Kidney glomerular epithelial cell (primary cell): ENCODE measurements at places on chromosomes 13 and 19.

GRCh38 chr19:16445238-16446107, 26.3 kb downstream of the EPS15L1 start:
- DNase-seq, result peak; percentile 64

DNA sequence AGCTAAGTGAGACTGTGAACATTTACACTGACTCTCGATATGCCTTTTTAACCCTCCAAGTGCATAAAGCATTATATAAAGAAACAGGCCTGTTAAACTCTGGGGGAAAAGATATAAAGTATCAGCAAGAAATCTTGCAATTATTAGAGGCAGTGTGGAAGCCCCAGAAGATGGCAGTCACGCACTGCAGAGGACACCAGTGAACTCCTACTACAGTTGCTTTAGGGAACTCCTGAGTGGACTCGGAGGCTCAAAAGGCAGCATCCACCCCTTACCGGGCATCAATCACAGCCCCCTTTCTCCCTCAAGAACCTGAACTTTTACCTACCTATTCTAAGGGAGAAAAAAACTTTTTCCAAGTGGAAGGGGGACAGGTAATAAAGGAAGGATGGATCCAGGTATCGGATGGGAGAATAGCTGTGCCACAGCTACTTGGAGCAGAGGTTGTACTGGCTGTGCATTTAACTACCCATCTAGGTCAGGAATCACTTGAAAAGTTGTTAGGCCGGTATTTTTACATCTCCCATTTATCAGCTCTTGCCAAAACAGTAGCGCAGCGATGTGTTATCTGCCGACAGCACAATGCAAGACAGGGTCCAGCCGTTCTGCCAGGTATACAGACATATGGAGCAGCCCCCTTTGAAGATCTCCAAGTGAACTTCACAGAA, 80.1 kb downstream of the ZNF486 start:
- no peak for DNase-seq

DNA sequence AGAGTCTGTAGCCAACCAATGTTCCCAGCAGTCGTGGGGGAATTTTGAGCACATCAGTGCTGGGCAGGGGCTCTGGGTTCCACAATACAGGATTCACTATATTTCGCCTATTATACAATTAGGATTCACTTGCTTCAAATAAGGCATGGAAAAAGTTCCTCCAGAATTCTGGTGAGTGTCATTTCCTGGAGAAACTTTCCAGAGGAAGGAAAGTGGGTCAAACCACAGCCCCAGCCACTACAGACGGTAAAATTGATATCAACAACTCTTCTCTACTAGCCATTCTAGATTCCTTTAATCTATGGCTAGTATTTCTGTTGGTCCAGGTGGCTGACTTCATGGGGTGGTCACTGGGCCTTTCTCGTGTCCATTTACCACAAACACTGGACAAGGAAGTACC, 10.5 kb downstream of the MYCBP2 start:
- DNase-seq, result no peak

GRCh38 chr19:40392894-40393517, 3.0 kb upstream of the HIPK4 start:
- no peak for DNase-seq

GRCh38 chr19:46963093-46963734, 56.4 kb upstream of the NPAS1 start:
- DNase-seq, result no peak

DNA sequence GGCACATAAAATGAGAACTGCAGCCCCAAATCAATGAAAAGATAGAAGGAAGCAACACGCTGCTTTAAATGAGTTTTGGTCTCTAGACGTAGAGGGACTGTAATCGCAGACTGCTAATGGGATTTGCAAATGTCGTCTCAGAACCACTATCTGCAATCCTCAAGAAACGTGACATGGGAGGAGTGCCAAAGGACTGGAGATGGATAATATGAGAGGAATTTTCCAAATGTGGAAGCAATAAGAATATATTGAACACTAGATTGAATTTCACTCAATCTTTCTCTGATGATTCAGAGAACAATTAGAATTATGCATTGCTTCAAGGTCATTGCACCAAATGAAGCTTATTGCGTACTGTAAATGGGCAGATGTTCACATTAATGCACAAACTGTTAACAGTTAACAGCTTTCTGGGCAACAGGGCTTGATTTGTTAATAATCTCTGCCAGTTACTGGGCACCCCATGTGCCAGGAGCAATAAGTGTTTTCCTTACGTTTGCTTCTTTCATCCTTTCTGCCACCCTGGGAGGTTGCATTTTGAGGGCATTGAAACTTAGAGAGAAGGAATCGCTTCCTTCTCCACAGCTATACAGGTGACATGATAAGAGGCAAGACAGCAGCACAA, 62.8 kb upstream of the WASF3 start:
- no peak for DNase-seq

DNA sequence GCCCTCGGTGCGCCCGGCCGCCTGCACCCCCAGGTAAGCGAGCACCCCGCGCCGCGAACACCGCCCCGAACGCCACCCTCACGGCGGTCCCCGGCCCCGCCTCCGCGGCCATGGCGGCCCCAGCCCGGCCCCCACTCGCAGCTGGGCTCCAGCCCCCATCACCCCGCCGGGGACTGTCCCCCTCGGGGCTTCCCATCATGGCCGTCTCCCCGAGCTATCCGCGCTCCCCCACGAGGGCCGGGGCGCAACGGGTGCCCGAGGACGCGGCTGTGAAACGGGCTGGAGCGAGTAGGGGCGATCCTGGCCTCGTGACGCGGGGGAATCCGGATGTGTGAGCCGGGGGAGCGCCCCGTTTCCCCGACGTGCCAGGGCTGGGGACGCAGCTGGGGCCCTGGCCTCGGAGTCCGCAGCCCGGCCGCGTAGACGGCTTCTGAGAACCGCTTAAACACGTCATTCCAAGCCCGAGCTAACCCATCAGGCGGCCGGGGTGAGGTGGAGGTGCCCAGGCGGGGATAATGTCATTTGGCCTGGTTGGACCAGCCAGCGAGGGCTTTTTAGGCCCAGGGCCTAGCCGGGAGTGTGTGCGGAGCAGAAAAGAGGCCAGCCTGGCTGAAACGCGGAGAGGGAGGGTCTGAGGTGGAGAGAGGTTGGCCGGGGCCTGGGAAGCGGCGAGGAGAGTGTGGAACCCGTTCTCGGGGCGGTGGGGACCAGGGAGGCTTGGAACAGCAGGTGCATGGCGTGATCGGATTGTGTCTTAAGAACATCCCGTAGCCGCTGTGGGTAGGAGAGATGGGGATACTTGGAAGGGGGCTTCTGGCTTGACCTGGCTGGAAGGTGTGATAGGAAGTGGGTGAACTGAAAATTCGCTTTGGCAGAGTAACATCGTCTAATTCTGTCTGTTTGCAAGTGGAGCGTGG, 550 bp downstream of the CERS4 start:
- no peak for DNase-seq

GRCh38 chr19:7421941-7422744, 66.7 kb downstream of the PEX11G start:
- DNase-seq, result no peak

GRCh38 chr19:48950830-48951519, 3.7 kb upstream of the BAX start:
- DNase-seq, result no peak

DNA sequence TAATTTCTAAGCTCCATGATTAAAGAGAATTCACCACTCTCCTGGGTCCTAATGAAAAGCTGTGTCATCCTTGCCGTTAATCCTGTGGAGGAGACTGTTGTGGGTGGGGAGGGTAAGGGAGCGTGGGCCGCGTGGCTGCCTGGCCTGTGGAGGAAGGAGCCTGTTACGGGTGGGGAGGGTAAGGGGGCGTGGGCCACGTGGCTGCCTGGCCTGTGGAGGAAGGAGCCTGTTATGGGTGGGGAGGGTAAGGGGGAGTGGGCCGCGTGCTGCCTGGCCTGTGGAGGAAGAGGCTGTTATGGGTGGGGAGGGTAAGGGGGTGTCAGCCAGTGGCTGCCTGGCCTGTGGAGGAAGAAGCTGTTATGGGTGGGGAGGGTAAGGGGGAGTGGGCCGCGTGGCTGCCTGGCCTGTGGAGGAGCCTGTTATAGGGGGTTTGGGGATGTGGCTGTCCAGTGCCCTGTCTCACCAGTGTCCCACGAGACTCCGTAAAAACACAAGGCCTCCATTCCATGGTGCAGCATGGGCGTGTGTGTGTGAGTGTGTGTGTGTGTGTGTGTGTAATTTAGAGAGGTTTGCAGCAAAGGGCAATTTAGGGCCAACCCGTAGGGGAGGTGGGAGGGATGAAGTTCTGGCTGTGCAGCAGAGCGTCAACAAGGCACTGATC, 15.6 kb upstream of the DCUN1D2 start:
- DNase-seq, result no peak

GRCh38 chr13:102333320-102334198, 68.3 kb downstream of the FGF14 start:
- DNase-seq, result no peak

DNA sequence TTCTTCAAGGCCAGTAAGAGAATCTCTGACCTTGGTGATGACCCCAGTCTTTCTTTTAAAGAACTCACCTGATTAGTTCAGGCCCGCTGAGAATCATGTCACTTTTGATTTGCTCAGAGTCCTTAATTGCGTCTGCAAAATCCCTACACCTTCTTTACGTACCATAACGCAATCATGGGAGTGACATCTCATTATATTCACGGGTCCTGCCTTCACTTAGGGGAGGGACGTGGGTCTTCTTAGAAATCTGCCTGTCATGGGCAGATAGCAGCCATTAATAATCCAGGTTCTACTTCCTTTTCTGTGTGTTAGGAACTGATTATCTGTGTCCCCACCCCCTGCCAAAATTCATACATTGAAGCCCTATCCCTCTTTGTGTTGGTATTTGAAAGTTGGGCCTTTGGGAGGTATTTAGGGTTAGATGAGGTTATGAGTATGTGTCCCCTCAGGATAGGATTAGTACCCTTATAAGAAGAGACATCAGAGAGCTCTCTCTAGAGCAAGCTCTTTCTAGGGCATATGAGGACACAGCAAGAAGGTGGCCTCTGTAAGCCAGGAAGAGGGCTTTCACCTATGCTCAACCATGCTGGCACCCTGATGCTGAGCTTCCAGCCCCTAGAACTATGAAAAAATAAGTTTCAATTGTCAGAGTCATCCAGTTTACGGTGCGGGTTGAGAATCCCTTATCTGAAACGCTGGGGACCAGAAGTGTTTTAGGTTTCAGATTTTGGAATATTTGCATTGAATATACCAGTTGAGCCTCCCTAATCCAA, 9.9 kb downstream of the TPP2 start:
- DNase-seq, result no peak

- no peak for DNase-seq
These were observed 95.3 kb downstream of the CACNA1A start for GRCh38 chr19:13410946-13411345.

GRCh38 chr13:23609874-23610576, 39.8 kb downstream of the TNFRSF19 start:
- DNase-seq, result no peak

- DNase-seq, result no peak
These were observed 21.3 kb downstream of the DNAJC3 start for GRCh38 chr13:95698047-95698749.

GRCh38 chr19:32875428-32875827, 5.9 kb upstream of the SLC7A9 start:
- no peak for DNase-seq

DNA sequence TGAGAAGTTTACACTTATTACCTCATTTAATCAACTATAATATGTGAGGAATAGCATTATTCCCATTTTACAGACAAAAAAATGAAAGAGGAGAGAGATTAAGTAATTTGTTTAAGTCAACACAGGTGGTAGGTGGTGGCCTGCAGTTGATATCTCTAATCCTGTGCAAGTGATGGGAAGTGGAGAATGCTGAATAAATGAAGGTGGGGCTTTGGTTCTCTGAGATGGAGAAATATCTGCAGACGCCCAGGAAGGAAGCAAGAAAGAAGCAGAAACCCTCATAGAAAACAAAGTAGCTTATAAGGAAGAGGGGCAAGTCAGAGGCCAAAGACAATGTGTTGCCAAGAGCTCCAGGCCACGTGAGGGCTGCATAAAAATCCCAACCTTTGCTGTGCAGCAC, 274.3 kb downstream of the NHLRC3 start:
- DNase-seq, result no peak

DNA sequence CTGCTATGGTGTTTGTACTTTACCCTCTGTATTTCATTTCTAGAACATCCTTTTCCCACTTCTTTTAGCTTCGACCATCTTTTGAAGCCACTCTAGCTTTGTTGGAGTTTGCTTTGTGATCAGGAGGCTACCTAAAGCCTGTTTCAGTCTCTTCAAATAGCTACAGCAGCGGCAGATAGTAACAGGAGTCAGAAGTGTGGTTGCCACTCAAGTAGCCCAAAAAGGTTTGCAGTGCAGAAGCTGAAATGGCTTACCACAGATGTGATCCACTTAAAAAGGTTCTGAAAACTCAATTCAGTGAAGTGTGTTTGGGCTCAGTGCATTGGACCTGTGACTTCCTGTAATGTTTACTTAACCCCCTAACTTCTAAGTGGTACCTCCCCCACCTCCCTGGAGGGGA, 26.2 kb downstream of the WASF3 start:
- no peak for DNase-seq

- no peak for DNase-seq
These were observed 1.0 kb upstream of the TYROBP start for GRCh38 chr19:35908973-35909683.

GRCh38 chr19:2561221-2561620, 85.3 kb downstream of the GADD45B start:
- no peak for DNase-seq

DNA sequence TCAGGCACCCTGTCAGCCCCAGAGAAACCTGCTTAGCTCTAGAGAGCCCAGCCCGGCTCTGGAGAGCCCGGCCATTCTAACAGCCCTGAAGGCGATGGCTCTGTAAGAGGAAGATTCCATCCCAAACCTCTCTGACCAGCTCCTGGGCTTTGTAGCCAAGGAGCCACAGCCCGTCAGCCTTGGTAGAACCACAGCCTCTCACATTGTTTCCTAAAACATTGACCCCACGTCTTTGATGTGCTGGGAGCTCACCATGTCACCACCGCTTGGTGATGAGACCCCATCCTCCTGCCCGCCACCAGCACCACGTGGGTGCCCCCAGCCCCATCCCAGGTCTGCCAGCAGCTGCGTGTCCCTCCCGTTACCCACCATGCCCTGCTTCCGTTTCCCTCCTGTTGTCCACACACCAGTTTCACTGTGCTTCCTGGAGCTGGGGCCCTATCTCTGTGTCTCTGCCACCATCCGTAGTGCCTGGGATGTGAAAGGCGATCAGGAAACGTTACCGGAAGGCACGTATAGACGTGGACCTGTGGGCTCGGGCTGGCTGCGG, 94.2 kb upstream of the MCF2L start:
- DNase-seq, result no peak

GRCh38 chr13:92941167-92941566, 285.4 kb upstream of the GPC6 start:
- DNase-seq, result no peak

DNA sequence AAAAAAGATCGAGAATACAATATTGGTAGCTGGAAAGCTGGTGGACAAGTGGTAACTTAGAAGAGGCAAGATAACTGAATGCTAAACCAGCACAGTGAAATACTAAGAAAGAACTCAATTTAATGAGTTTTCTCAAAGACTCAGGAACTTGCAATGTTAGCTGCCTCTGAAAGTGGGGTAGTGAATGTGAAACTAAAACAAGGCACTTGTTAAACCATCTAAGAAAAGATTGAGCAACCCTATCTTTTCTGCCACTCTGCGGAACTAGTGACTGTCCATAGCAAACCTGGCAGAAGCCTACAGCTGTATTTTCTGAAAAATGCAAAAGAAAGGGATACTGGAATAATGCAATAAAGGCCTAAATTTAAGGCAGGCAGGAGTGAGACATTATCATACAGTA, 1574.4 kb upstream of the PRR20A start:
- DNase-seq, result no peak
